CD8-positive, alpha-beta memory T cell (primary cell): ENCODE measurements at places on chromosomes 5 and 9. TPM values are rescaled to one million over a fixed set of nuclear protein-coding genes. Genes with fewer than 3 reads are reported as not detected.

The SLC6A7 gene
- total RNA-seq: not detected

DNA sequence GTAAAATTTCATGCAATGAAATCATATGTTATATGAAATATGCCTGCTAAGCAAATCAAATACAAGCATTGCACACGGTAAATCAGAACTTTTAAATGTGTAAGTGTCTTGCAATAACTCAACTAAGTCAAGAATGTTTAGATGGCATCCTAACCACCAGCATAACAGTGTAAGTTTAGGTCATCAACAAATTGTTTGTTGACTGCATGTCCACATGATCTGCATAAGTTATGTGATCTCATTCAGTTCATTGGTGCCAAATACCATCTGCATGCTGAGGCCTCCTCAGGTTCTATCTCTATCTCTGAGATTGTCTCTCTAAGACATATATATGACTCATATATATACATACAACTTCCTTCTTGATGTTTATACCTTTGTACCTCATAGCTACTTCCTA is 159.6 kb upstream of the STK32A start:
- H3K36me3 ChIP-seq: no peaks in the 10 kb centered on the region
- no peaks in the 10 kb centered on the region for H3K4me1 ChIP-seq
- no peak overlapping the region for H3K27ac ChIP-seq
- H3K27me3 ChIP-seq: no peaks in the 10 kb centered on the region
- H3K4me3 ChIP-seq: no peak overlapping the region
- no peak for DNase-seq

- no peaks in the 10 kb centered on the region for H3K36me3 ChIP-seq
- H3K27me3 ChIP-seq: no peaks in the 10 kb centered on the region
- no peak overlapping the region for H3K27ac ChIP-seq
Observed at GRCh38 chr9:28177142-28177541, 603.9 kb upstream of the C9orf72 start.

GRCh38 chr5:33487236-33487635 is 46.5 kb downstream of the TARS1 start:
- H3K27me3 ChIP-seq: no peaks in the 10 kb centered on the region
- H3K4me3 ChIP-seq: no peak overlapping the region
- no peak for DNase-seq
- H3K4me1 ChIP-seq: no peaks in the 10 kb centered on the region
- peaks cover 2% of the 10 kb centered on the region for H3K36me3 ChIP-seq
